ENCODE measurements at places on chromosomes 6 and 20.

DNA sequence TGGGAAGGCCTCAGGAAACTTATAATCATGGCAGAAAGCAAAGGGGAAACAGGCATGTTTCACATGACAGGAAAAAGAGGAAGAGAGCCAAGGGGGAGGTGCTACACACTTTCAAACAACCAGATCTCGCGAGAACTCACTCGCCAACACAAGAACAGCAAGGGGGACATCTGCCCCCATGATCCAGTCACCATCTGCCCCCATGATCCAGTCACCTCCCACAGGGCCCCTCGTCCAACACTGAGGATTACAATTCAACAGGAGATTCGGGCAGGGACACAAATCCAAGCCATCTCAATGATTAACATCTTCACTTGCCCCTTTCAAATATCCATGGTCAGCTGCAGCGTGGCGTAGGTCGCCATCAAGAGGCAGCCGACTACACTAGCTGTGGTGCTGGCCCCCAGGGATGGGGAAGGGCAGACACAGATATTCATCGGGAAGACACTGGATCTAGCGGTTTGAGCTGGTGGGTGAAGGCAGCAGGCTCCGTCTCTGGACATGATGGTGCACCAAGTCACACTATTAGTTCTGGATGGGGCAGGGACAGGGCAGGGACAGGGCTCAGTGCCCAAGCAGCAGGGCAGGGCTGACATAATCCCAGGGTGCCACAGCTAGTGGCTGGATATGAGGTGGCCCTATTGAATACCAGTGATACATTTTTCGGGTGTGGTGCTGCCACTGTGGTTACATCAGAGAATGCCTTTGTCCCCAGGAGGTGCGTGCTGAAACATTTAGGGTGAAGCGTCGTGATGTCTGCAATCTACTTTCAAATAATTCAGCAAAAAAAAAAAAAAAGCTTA is 31.6 kb downstream of the TUBB2B start:
- no peak for DNase-seq

- DNase-seq, result no peak
Observed at GRCh38 chr6:145233955-145234354, 501.4 kb downstream of the EPM2A start.

DNA sequence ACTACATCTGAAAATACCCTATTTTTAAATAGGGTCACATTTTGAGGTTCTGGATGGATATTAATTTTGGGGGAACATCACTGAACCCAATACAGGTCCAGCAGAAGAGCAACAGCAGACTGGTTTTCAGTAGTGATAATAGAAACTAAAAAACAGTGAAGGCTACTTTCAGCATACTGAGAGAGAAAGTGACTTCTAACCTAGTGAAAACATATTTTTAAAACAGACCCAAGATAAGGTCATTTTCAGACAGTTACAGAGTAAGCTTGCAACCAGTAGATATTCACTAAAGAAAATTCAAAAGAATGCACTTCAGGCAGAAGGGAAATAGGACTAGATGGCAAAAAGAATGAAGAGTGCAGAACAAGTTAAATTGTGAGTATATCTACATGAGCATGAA is 42.0 kb upstream of the TMEM244 start:
- no peak for DNase-seq

GRCh38 chr6:97958134-97958533 is 675.1 kb upstream of the MMS22L start:
- DNase-seq, result no peak

- DNase-seq, result no peak
Observed at GRCh38 chr20:32761831-32762753, at the start of gene DNMT3B. TSS of gene DNMT3B (plus strand) at chr20:32762385. CDS start at chr20:32780324, 17,939 bp downstream.

All from SK-N-MC (cell line).